SW 1271 (cell line): ENCODE measurements at places on chromosomes 3 and 15.
A peak's percentile ranks its signal among the peaks of the same experiment; 100 is the strongest.

- DNase-seq, result no peak
Observed at GRCh38 chr3:45670991-45671390, 18.2 kb upstream of the SACM1L start.

DNA sequence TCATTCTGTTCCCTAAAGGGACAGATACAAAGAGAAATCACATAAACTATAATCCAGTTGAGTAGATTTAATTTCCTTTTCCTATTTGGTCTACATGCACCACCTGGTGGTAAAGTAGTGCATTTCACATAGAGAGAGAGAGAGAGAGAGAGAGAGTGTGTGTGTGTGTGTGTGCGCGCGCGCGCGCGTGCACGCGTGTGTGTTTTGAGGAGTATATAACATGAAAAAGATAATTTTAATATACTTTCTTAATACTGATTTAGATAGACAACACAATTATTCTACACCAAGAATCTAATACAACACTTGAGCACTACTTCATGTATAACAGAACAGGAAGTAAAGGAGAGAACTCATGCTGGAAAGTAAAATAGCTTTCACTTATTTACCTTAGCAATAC lies 1.1 kb upstream of the FGF7 start:
- DNase-seq, result peak; percentile 17

DNA sequence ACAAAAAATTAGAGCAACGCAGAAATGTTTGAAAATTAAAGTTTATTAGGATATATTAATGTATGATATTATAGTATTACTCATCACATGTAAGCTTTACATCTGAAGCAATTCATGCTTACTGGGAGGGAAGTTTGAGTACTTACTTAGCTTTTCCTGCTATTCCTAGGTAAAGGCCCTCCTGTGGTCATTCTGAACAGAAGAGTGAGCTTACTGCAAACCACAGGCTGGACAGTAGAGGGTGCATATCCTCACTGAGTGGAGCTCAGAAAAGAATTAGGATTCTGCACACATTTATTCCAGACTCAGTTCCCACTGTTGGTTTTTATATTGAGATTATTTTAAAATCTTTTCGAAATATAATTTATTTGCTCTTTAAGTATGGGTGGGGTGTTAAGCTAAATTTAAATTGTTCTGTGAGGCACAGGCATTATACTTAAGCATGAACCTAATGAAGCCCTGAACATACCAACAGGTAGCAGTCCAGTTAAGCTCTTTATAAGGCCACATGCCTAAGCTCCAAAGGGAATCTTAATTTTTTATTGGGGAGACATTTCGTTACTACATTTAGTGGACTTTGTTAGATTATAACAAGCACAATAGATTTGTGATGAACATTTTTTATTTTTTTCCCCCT lies 10.2 kb downstream of the MRPS22 start:
- DNase-seq, result peak; percentile 77

DNA sequence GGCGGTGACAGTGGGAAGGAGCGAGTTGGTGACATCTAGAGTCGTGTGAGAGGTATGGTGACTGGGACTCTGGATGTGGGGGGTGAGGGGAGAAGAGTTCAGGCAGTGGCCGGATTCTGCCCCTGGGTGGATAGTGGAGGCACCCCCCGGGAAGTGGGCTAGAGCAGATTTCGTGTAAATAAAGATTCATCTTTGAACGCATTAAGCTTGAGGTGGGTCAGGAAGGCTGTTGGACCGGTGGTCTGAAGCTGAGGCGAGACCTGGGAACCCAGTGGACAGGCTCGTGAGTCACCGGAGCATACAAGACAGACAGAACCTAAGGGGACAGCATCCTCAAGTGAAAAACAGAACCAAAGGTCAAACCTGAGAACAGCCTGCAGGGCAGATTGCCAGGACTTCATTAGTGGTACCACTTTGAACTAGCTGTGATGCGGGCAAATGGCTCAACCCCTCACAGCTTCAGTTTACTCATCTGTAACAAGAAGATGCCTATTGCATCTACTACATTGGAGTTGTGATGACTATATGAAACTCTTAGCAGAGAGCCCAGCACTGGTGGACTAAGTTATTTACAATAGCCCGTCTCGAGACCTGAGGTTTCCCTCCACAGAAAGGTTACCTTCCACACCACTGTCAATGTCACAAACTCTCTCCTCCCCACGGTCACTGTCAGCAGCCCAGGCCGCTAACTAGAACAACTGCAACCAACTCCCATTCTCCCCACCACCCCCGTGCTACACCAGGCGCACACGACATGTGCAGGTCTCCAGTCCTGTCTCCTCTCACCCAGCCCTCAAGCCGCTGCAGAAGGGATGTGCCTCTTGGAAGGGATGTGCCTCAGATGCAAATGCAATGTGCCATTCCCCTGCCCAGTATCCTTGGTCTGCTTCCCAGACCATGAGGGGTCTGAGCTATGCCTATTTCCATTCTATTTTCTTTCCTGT lies 901 bp upstream of the CLN6 start:
- no peak for DNase-seq

DNA sequence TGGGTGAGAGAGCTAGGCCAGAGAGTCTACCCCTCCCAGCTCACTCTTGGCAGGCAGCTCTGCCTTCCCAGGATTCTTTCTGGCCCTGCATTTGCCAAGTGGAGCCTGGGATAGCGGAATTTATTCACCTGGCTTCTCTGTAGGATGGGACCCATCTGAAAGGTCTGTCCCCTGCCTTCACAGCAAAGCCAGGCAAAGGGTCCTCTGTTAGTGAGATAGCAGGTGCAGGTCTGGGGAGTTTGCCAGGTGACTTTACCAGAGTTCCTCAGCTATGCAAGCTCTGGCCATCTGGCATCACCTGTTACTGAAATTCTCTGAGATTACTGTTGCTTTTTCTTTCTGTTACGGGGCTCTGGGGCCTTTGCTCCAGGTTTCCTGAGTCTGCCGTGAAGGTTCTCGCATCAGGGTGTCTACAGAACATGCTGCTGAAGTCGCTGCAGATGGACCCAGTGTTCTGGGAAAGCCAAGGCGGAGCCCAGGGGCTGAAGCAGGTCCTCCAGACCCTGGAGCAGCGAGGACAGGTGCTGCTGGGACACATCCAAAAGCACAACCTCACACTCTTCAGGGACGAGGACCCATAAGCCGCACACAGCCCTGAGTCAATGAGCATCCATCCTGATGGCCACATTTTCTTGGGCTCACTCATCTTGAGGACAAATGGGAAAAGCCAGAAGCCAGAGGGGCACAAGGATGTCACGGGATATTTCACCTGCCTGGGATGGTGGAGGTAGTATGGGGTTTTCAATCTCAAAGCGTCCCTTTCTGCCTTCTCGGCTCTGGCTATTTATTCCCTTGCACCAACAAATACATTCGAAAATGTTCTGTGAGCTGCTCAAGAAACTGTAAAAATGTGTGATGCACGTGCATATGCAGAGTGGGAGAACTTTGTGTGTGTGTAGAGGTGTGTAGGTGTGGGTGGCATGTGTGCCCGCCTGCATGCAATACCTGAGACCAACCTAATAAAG lies 49.8 kb downstream of the POMGNT2 start:
- DNase-seq, result no peak

- DNase-seq, result no peak
Observed at GRCh38 chr15:99682455-99682854, 50.8 kb downstream of the LYSMD4 start.

- no peak for DNase-seq
Observed at GRCh38 chr3:63364910-63365309, 86.8 kb downstream of the SYNPR start.

DNA sequence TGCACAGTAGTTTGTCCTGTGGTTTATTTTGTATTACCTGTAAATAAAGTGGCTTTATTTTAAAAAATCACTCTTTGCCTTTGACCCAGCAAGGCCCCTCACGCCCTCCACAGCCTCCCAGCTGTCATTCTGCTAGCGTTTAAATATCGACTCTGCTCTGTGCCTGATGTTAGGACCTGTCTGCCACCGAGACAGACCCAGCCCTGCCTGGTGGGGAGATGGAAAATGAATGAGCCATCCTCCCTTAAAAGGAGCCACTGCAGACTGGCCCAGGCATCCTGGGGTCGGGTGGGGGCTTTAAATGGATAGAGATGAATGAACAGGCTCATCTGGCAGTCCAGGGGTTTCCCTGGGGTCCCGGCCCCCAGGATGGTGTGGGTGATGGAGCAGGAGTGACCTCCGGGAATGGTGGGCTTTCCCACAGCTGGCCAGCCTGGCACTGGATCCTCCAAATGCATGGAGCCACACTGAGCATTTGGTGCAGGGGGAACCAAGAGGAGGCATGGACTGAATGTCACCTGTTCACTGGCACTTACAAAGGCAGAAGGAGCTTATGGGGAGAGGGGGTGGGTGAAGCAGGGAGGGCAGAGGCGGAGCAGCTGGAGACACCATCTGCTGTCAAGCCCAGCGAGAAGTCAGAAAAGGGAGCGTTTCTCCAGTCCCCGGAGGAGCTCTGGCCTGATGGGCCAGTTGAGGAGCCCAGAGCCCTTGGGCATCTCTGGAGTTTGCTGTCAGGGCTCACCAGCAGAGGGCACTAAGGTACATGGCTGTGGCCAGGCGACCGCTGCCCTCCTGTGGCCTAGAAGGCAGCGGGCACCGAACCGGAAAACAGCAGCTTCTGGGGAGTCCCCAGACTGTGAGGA lies 11.9 kb downstream of the GRM2 start:
- peak; percentile 53 for DNase-seq

GRCh38 chr15:82177291-82178010 lies 85.1 kb downstream of the EFL1 start:
- DNase-seq, result no peak

DNA sequence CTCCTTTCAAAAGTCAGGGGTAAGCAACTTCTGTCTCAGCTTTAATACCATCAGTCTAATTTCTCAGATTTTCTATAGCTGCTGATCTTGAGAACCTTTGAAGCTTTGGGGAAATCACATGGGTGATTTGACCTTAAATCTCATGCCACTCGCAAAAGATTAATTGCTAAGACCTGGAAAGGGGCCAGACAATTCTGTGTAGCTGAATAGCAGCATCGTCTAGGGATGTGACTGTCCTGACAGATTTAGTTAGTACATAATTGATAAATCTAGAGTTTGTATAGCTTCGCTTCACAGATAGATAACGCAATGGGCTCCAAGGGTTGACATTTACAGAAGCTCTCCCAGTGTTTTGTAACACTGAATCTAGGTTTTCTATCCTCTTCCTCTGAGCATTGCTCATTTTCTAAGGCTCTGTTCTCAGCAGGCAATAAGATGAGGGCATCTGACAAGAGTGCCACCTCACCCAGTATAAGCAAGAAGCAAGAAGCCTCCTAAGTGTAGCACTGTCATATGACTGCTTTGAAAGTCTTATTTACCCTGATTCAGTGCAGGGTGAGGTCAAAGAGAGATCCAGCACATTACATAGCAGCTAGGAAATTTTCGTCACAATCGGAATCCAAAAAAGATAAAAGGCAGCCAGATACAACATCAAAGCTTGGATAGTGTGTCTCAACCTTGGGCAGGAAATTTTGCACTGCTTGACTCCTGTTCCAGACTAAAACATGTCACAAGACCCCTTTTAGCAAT lies 47.7 kb upstream of the DUT start:
- DNase-seq, result no peak

GRCh38 chr3:113205481-113205880 lies 5.9 kb upstream of the BOC start:
- no peak for DNase-seq

DNA sequence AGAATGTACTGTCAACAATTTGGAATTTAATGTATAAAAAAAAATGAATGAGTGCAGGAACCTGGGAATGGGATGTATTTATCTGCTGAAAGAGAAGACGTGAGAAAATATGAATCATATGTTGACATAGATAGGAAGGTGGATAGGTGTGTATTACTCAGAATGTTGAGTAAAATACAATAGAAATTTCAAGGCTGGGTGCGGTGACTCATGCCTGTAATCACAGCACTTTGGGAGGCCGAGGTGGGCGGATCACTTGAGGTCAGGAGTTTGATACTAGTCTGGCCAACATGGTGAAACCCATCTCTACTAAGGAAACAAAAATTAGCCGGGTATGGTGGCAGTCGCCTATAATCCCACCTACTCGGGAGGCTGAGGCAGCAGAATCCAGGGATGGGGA lies 202.8 kb downstream of the CADM2 start:
- no peak for DNase-seq

- DNase-seq, result no peak
Observed at GRCh38 chr3:3125977-3126376, 763 bp upstream of the TRNT1 start.

DNA sequence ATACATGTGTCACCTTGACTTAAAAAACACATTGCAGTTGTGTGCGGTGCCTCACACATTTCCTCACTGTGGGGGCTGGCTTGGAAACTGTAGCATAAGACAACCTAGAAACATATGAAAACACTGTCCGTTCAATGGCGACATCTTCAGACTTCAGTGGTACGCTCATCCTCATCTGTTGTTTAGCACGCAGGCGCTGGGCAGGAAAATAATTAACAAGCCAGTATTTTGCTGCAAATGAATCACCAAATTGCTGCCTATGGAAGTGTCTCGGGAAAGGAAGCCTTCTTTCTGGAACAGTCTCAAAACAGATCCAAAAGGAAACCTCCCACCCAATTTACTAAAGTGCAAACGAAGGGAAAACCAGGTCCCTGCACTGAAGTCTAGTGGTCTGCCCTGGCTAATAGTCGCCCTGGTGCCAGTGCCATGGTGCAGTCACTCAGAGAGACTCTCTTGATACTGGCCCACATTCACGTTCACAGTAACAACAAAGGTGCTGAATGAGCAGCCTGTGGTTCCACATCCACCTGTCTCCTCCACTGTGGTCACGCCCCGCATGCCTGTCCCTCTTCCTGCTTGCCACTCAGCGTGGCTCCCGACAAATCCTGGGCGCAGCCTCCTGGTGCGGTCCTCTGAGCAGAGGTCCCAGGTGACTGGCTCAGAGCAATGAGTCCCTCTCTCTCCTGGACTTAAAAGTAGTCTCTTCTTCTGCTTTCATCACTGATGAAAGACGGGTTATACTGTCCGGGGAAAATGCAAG lies 35.6 kb upstream of the MUC13 start:
- no peak for DNase-seq

- DNase-seq, result no peak
Observed at GRCh38 chr3:133329626-133330025, 70.2 kb upstream of the BFSP2 start.

GRCh38 chr15:62089616-62090015 lies 22.8 kb downstream of the C2CD4A start:
- no peak for DNase-seq

GRCh38 chr3:177994976-177995375 lies 541.3 kb upstream of the KCNMB2 start:
- DNase-seq, result no peak

- DNase-seq, result no peak
Observed at GRCh38 chr3:51830836-51831385, 30.5 kb upstream of the IQCF2 start.

DNA sequence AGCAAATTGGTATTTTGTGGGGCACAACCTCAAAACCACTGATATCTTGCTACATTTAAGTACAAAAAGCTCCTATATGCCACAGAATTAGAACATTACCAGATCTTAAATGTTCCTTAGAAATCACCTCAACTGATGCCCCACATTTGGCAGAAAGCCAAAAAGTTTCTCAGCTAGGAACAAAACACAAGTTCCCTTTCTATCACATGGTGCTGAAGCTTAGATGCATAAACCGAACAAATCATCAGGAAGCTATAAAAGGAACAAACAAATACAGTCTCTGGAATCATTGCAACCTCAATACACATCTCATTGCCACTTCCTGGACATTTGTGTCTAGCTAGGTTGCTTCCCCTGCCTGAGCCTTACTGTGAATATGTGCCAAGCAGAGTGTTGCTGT lies 492.6 kb downstream of the LPP start:
- DNase-seq, result no peak

- DNase-seq, result no peak
Observed at GRCh38 chr3:137761563-137762503, 2.3 kb upstream of the SOX14 start.

- DNase-seq, result no peak
Observed at GRCh38 chr3:59268170-59268569, 218.3 kb upstream of the CFAP20DC start.

- no peak for DNase-seq
Observed at GRCh38 chr15:78440375-78441373, 2.7 kb downstream of the IREB2 start.
